ENCODE measurements at places on chromosomes 16 and 17. TPM values are rescaled to one million over a fixed set of nuclear protein-coding genes. Genes with fewer than 3 reads are reported as not detected.

DNA sequence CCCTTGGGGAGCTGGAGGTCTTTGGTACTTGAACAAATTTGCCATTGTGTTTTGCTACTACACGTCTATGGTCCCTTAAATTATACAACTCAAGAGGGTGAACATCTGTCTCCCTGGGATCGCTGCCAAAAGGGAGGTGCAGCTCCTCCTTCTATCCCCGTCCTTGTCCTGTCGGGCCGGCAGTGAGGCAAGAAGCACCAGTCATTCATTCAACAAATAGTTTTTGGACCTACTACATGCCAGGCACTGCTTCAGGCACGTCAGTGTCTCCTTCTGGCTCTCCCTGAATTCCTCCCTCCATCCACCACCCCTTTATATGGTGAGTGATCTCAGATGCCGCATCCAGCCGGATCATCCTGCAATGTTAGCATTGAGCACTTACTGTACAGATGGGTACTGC lies 2.2 kb upstream of the RPL38 start:
- no peak for DNase-seq

- no peak for DNase-seq
These were observed 18.5 kb upstream of the SLC35G3 start for GRCh38 chr17:35212668-35213067.

DNA sequence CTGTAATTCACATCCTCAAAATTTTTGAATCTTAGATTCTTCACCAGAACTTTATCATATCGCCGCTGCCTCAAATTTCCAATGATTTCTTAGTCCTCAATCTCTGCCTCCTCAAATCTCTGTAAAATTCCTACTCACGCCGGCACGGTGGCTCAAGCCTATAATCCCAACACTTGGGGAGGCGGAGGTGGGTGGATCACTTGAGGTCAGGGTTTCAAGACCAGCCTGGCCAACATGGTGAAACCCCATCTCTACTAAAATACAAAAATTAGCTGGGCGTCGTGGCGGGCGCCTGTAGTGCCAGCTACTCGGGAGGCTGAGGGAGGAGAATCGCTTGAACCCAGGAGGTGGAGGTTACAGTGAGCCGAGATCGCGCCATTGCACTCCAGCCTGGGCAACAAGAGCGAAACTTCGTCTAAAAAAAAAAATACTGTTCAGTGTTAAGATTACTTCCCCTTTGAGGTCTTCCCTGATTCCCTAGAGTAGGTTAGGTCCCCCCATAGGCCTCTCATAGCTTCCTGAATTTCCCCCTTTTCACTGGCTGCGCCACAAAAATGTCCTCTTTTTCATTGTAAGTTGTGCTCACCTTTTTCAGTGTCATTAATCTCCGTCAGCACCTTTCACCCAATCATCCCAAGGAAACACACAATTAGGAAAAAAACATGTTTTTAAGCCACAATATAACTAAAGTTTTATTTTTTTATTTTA lies 919 bp upstream of the CBX1 start:
- DNase-seq = no peak

- DNase-seq = no peak
These were observed 6.2 kb downstream of the STXBP4 start for GRCh38 chr17:54974759-54975158.

DNA sequence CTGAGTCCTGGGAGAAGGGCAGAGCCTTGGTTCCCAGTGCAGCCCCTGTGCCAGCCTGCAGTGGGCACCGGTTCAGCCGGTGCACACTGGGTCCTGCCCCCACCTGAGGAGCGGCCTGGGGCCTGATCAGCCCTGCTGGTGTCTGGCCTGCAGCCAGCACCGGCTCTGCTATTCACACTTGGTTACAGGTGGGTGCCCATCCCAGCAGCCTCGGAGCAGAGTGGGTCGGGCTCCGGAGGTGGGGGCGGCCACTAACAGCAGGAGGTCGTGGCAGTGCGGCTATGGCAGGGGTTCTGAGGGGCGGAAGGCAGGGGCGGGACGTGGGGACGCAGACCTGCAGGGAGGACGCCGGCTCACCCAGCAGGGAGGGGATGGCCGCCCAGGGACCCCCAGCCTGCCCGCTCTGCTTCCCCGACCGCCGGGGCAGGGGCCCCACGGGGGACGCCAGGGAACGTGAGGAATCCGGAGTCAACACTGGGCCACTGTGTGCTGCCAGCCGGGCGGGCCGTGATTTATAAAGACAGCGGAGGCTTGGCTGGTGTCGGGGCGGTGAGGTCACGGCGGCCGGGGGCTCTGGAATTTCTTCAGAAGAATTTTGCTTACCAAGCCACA lies 20.3 kb downstream of the METRNL start:
- DNase-seq = peak; percentile 20

GRCh38 chr17:2067608-2068024 lies 12.7 kb downstream of the HIC1 start:
- DNase-seq = no peak

DNA sequence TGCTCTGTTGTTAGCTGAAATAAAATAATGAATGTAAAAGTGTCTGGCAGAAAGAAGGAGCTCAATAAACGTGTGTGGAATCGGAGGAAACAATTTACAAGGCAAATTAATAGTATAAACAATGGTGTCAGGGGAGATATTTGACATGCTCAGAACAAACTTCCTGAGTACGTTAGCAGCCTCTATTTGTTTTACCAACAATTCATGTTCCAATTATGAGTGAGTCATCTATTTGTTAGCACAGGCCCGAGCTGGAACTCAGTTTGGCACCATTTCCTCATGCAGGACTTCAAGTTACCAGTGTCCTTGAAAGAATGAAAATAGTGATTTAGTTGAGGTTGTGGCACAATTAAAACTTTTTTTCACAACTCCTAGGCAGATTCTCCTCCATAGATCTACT lies 9.1 kb downstream of the ASIC2 start:
- peak; percentile 84 for DNase-seq

DNA sequence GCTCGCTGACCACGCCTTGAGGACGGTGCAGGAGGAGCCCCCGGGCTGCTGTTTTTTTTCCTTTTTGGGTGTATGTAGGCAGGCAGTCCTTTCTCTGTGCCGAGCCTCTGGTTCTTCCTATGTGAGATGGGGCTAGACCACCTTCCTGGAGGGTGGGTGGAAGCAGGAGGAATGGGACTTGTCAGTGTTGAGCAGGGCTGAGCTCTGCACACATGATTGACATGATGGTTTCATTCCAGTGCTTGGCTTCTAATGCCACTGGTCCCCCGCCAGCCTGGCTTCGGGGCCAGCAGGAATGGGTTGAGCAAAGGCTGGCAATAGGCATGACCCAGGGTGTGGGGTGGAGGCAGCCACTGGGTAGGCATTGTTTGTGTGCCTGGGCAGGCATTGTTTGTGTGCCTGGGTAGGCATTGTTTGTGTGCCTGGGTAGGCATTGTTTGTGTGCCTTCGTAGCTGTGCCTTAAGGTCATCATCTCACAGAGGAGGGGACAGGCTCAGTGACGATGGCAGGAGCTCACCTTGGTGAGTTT lies 14.2 kb upstream of the ADCY7 start:
- no peak for DNase-seq

DNA sequence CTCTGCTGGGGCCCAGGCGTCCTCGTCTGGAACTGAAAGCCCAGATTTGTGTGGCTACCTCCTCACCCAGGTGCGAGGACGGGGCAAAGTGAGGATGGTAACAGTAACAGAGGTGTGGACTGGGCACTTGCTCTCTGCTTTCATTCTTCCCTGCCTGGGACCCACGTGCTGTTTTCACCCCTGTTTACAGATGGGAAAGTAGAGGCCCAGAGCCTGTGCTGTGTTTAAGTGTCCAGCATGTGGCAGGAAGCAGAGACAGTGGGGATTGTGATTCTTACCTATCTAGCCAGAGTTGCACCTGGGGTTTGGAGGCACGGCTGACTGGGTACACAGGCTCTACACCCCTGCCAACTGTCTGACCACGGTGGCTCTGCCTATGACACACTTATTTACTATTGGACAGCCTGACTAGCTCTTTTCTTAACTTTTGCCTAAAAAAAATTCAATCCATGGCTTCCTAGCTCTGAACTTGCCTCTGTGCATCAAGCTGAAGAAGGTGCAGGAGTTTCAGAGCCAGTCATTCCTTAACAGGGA lies 155.4 kb downstream of the CLEC16A start:
- no peak for DNase-seq

DNA sequence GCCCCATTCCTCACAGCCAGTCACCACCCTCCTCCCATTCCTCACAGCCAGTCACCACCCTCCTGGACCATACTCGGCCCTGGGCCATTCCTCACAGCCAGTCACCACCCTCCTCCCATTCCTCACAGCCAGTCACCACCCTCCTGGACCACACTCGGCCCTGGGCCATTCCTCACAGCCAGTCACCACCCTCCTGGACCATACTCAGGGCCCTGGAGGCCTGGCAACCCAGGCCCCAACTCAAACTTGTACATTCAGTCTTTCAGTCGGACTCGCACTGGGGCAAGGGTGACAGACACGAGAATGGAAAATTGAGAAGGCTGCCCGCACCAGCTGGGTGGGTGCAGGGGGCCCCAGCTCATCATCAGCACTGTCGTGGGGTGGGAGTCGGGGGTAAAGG lies 30.4 kb upstream of the FOXK2 start:
- peak; percentile 65 for DNase-seq

DNA sequence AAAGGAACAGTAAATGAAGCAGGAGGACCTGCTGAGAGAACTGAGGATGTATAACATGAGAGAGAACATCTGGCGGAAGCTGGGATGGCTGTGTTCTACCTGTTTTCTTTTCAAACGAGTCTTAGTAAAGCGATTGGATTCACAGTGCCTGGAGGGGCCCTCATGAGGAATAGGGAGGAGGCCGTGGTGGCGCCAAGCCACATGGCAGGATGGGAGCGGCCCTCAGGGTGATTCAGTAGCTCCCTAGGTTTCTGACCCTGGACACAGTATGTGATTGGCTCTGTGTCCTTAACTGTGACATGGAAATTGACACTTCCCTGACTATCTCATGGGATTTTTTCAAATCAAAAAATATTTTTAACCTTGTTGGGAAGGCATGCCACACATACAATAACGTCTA lies 32.1 kb downstream of the USP43 start:
- DNase-seq = peak; percentile 14

- DNase-seq = no peak
These were observed 130.0 kb downstream of the CYB561 start for GRCh38 chr17:63316100-63316499.

- DNase-seq = no peak
These were observed 25.7 kb downstream of the MRM1 start for GRCh38 chr17:36627101-36627500.

DNA sequence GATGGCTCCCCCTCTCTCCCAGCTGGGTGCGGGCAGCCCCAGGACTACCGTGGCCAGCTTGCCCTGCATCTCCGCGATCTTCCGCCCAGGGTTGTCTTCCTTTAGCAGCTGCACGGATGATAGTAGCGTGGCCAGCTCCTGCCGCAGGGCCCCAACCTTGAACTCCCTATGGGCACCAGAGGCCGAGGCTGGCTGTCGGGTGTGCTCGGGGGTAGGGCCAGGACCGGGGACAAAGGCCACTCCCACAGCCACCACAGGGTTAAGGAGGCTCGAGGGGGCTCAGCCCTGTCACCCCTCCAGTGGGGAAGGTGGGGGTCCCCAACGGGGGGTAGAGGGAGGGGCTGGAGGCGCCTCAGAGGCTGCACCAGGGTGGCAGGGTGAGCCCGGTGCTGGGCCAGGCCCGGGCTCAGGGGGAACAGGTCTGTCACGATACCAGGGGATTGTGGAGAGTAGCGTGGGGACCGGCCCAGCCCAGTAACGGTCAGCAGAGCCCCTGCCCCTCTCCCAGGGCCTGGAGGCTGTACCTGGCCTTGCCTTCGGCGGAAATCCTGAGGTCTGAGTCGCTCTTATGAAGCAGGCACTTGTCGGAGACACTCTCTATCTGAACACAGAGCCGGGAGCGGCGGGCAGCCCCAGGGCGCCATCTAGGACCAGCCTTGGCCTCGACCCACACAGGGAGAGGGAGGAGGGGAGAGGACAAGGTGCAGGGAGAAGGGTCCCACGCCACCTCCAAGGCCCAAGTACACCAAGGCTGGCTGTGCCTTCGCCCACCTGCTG lies 5.2 kb downstream of the PERCC1 start:
- DNase-seq = no peak

DNA sequence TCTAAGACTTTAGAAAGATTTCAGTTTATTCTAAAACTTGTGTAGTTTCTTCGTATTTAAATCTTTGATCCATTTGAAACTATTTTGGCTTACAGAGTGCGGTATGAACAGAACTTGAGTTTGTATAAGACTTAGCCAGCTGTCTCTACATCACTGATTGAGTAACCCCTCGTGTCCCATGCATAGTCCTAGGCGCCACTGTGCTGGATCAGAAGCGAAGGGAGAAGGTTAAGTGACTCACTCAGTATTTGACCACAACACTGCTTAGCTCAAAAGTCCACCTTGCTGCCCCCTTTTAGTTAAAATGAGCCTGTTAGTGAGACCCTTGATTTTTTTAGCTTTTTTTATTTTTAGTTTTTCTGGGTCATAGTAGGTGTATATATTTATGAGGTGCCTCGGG lies 28.4 kb downstream of the CD300LB start:
- peak; percentile 16 for DNase-seq

GRCh38 chr17:13129356-13129755 lies 111.5 kb upstream of the ELAC2 start:
- DNase-seq = no peak

DNA sequence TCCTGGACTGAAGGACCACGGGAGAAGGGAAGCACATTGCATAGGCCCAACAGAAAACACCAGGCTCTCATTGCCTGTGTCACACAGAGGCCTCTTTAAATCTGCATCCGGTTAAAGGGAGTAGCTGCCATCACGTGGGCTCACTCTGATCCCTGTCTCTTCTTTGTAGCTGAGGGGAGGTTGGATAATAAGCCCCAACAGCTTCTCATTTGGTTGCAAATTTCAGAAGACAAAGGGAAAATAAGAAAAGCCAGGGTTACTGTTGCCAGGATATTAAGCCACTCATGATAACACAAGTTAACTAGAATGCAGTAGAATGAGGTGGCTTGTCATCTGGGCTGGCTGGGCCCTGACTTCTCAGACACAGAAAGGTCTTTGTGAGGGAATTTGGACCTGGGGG lies 325.1 kb upstream of the ERCC4 start:
- DNase-seq = no peak

Gene RASD1
- 0.26 TPM for total RNA-seq

Gene PRR11
- 1.0 TPM for total RNA-seq

Gene CDH15
- 0.99 TPM for total RNA-seq

Gene DRG2
- total RNA-seq = 25.7 TPM

Gene PPP1R27
- total RNA-seq = under 0.01 TPM

Gene KRT34
- total RNA-seq = under 0.01 TPM

Gene TMEM238L
- not detected for total RNA-seq
